ENCODE measurements at places on chromosomes 5 and 9.

- no peak for DNase-seq
Observed at GRCh38 chr5:16529306-16529705, 63.7 kb upstream of the ZNF622 start.

DNA sequence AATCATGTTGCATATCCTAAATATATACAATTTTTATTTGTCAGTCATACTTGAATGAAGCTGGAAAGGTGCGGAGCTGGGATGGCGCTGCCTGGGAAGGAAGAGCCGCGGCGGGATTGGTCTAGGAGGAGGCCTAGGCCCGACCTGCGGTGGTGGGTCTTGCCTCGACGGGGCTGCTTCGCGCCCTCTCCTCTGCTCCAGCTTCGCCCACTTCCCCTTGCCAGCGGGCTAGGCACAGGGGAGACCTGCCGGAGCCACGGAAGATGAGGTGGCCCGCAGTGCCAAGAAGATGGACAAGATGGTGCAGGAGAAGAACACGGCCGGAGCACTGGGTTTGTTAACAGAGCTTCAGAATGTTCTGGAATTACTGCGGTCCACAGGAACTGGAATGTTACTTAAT, 28.5 kb upstream of the CTSV start:
- no peak for DNase-seq

GRCh38 chr9:91214867-91215266, 146.9 kb downstream of the AUH start:
- no peak for DNase-seq

DNA sequence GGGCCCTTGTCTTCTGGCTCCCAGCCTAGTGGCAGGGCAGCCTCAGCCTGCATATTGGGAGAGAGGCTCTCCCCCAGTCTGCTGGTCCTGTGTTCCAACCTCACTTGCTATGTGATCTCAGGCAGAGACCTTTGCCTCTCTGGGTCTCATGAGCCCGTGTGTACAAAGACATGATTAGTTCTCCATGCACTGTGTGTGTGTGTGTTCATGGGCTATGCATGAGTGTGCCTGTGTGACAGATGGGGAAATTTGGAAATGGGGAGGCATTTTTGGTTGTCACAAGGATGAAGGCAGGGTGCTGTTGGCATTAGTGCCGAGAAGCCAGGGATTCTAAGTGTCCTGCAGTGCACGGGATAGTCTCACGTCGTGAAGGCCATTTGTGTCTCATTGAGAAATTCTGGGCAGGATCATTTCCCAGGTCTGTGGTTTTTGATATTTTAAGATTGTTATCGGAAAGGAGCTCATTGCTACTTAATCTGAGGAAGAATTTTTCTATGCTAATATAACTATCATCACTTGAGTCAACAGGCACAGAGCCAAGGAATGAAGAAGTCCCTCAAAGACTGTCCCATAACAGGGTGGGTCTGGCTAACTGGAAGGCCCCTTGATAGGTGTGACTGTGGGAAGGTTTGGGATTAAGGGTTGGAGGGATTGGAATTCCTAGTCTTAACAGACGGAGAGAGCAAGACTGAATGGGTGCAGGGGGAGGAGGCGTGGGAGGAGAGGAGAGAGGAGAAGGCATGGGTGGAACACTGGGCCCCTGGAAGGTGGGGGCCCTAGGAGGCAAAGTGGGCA, 168.5 kb downstream of the RGS3 start:
- DNase-seq: no peak

All from RWPE1 (cell line).